ENCODE measurements at places on chromosomes 16 and 17.

DNA sequence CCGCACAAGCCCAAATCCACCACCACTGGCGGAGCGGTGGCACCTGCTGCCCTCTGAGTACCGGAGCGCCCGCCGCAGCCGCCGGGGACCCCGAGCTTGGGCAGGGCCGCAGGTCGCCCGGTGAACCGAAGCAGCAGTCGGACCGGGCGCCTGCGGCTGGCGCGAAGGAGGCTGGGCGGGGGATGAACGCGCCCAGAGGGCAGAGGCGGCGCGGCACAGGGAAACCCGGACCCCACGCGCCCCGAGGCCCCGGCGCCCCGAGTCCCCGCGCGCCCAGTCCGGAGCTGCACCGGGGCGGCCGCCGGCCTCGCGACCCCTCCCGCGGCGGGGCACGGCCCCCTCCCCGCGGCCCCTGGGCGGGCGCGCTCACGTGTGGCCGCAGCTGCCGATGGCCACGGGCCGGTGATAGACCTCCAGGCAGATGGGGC, 393 bp downstream of the RNF166 start:
- peak; percentile 24 for DNase-seq

- no peak for DNase-seq
Observed at GRCh38 chr16:50478075-50478772, 70.0 kb upstream of the NKD1 start.

- DNase-seq, result no peak
Observed at GRCh38 chr16:12590409-12590808, 213.3 kb downstream of the CPPED1 start.

- DNase-seq, result no peak
Observed at GRCh38 chr17:56881685-56882295, 32.1 kb downstream of the TRIM25 start.

DNA sequence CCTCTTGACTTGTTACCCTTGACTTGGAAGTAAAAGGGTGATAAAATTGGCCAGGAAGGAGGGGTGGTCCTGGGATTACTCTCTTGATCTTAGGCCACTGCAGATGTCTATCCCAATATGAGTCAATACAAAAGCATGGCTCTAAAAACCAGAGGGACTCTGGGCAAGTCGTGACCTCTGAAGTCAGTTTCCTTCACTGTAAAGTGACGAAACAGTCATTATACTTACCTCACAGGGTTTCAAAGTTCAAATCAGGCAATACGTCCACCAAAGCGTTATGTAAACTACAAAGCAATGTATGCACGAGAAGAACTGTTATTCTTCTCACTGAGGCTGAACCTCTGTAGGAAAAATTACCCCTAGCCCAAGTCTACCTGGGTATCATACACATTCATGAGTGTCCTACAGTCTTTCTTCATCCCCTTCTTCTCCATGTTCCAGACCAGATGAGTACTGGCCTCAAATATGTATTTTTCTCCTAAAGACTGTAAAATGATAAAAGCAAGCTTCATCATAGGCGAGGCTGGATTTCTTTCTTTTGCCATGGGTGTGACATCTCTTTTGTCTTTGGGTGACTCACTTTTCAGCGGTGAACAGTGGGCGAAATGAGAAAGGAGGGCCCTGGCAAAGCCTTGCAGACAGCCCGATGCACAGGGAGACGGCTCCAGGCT, 34.5 kb upstream of the CLEC18B start:
- no peak for DNase-seq

DNA sequence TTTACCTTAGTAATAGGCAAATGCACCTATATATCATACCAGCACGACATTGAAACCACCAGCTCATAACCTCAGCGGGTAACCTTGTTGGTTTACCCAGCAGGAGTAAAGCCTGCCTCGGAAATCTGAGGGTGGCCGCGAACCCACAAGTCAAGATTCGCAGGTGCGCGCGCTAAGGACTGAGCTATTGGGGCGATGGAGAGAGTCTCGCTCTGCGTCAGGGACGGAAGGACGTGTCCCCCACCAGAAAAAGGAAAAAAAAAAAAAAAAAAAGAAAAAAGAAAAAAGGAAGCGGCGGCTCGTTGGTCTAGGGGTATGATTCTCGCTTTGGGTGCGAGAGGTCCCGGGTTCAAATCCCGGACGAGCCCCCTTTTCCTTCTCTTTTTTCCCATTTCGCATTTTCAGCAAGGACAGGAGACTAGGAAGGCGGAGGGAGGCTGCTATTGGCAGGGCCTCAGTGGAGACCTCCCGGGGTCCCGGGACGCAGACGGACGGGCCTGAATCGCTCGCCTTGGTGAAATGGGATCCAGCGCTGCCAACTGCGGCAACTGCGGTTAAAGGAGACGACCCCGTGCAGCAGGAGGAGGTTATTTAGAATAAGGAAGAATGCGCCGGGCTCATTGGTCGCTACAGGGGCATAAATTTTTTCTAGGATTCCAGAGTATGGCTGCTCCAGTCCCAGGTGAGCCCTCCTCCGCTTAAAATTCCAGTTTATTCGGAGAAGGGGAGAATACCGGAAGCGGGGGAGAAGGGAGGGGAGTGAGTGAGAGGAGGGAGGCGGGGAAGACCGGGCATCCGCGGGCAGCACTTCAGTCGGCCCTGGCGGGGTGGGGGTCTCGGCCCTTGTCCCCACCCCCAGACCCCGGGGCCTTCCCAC, at the start of gene OR1F1:
Gene OR1F1, plus strand, starts transcription at position 407 of the 877 bp plus-strand sequence.
- peak; percentile 67 for DNase-seq

DNA sequence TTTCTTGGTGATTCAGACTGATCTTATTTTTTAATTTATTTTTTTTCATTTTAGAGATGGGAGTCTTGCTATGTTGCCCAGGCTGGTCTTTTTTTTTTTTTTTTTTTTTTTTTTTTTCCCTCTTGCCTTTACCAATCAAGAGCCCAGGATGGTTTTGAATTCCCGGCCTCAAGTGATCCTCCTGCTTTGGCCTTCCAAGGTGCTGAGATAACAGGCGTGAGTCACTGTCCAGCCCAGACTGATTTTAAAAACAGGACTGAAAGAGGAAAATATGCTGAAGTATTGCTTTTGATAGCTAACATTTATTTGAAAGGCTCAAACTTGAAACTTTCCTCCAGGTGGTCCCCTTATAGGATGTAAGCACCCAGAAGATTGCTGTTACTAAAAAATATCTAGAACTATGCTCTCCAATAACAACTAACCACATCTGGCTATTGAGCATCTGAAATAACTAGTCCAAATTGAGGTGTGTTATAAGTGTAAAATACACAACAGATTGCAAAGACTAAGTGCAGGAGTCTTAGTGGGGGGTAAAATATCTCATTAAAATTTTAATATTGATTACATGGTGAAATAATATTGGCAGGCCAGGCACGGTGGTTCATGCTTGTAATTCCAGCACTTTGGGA, 15.8 kb upstream of the BRIP1 start:
- DNase-seq, result no peak

DNA sequence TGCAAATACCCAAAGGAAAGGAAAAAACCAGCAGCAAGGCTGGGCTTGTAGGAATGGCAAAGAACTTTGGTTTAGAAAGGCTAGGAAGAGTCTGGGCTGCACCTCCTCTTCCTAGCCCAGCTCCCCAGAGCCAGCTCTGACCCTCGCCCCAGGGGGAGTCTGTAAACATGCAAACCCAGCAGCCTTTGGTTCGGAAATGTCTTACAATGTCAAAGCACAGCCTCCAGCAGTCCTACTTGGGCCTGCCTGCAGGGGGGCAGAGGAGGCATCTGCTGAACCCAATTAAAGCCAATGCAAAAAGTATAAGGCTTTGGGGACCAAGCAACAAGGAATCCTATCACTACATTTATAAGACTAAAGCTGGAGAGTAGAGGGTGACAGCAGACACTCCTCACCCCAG, 5.0 kb upstream of the FTSJ3 start:
- DNase-seq, result no peak

DNA sequence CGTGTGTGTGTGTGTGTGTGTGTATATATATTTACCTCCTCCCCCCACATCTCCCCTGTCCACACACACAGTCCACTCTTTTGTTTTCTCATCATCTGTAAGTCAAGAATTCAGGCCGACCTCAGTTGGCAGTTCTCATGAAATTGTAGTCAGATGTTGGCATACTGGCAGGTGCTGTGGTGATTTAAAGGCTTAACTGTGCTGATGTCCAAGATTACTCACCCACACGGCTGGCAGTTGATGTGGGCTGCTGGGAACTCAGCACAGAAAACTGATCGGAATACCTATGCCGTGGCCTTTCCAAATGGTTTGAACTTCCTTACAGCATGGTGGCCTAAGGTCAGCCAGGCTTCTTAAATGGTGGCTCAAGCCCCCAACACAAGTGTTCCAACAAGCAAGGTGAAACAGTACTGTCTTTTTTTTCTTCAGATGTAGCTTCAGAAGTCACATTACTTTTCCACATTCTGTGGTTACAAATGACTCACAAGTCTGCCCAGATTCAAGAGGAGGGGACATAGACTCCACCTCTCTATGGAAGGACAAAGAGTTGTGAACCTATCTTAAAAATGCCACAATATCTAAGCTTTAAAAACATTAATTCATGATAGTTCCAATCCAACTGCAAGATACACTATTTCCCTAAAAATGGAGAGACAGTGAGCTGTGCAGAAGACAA, 198.5 kb upstream of the HS3ST4 start:
- no peak for DNase-seq

DNA sequence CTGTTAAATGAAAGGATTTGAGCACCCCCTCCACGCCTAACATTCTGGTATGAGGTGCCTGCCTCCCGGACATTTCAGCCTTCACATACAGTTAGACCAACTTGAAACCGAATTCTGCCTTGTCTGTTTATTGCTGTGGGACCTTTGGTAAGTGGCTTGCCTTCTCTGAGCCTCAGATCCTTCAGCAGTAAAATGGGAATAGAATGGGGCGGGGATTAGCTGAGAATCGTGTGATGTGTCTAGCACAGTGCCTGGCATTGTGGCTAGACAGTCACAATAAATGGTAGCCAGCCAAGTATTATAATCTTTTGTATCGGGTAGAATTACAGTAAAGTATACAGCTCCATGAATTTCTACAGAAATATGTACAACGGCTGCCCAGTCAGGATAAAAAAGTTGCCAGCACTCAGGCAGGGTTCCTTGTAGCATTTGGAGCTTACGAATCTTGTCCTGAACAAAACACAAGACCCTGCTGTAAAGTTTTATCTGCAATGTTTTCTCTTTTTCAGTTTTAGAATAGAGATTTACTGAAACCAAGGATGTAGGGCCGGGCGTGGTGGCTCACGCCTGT, 786 bp downstream of the TMC7 start:
- DNase-seq, result no peak

- peak; percentile 80 for DNase-seq
Observed at GRCh38 chr17:74457146-74457819, 9.2 kb upstream of the CD300A start.

Measured in HTR-8/SVneo (cell line).